ENCODE measurements at places on chromosomes 5 and 9.

DNA sequence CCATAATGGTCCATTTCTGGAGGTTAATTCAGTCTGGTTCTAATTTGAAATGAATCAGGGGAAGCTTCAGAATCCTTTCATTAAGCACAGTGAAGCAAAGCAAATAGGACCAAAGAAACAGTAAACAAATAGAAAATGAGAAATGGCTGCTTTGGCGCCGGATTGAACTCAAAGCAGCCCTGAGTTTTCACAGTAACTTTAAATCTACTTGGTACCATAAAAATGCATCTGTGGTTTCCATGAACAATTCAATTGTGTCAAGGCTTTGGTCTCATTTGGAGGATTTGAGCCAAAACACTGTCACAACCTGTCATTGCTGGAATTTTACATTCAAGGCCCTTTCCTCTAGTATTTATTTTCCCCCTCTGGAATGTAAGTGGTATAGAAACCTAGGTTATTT lies 25.9 kb upstream of the DAPK1 start:
- DNase-seq, result no peak

- peak; percentile 89 for DNase-seq
Measured at GRCh38 chr9:112041536-112042243, 133.4 kb downstream of the SUSD1 start.

- DNase-seq, result peak; percentile 48
Measured at GRCh38 chr5:67315082-67315989, 118.7 kb upstream of the CD180 start.

GRCh38 chr5:123454259-123454911 lies 31.2 kb upstream of the CEP120 start:
- no peak for DNase-seq

DNA sequence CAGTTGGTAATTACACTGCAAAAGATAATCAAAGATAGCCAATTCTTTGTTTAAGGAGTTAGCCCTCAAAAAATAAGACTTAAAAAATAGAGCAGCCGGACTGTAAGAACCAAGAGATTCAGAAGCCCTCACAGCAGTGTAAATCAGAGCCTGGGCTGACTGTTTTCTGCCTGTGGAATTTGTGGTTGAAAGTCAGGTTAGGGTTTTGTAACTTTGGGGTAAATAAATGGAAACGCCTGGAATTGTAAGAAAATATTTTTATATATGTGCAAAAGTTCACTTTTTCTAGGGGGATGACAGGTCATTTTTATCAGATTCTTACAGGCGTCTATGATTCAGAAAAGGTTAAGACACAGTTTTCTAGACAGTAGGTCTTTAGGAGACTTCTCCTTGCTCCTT lies 35.6 kb downstream of the KLHL3 start:
- DNase-seq, result no peak

DNA sequence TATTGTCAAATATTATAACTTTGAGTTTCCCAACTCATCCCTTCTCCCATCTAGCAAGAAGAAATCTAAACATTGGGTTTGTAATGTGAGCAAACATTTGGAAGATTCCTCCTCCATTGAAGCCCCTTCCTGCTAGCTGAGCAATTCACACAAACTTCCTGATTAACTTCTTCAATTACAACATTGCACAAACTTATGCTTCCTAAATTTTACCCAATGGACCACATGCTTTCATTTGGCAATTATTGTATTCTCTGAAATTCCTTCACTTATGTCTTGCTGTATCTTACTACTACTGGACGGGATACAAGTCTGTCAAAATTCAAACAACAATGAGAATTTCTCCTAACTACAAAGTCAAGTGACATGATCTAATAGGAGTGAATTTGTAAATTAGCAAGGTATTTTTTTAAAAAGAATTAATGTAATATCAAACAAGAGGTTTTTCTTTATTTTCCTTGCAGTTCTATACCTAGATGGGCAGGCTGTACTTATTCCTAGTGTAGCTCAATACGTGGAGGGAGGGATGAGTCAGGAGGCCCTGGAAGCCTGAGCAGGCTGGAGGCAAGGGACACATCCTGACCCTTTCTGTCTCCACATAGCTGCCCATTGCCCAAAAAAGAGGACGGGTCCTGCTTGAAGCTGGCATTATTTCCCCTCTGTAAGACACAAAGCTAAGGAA lies 11.8 kb upstream of the IFNW1 start:
- DNase-seq, result no peak

DNA sequence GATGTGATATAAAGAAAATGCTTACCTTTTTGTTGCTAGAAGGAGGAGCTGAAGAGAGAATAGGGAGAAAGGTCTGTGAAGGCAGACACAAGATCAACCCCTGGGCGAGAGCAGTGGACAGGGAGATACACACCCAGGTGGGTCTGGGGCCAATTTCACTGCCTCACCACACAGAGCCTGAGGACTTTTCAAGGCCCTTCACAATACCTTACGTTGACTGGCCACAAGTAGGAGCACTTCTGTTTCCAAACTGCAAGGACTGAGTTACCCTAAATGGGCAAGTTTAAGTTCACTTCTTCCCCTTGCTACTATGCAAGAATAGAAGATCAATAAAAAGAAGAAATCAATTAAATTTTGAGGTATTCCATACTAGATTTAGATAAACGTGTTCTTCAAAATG lies 174.5 kb upstream of the SLC12A2 start:
- DNase-seq, result no peak

DNA sequence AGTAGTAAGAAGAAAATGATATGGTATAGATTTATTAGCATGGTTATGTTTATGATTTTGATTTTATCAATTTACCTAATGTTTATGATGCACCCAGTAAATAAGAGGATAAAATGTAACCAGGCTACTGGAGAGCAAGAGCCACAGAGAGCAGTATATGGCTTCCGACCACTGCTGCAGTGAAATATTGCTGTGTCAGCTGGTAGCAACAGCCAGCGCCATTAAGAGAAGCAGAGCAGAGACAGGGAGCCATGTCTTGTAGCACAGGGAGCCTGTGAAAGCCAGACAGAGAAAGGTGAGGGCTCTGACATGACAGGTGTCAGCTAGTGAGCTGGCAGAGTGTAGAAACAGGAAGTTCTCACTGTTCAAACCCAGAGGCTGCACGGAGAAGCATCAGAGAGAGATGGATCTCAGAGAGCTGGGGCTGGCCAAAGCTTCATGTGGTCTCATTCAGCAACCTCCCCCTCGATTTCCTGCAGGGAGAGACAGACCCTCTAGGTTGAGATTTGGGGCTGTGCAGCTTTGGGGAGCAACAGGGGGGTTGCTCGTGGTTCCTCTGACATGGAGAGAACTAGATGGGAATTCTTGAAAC lies 202.1 kb downstream of the MED10 start:
- DNase-seq, result no peak

DNA sequence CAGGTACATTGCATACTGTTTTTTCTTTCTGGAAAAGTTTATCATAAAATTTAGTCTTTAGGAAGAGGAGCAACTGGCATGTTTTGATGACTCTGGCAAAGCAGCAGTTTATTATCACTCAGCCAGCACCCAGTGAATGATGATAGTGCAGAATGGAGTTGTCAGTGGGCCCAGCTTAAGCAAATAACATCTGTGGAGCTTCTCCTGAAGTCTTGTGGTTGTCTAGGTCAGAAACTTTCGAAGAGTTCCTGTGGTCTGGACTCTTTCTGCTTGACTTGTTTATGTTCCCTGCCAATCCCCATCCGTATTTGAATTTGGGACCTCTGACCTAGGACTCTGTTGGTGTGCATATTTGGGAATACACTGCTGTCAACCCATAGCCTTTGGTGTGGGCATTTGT lies 38.1 kb upstream of the C5orf47 start:
- DNase-seq, result no peak

DNA sequence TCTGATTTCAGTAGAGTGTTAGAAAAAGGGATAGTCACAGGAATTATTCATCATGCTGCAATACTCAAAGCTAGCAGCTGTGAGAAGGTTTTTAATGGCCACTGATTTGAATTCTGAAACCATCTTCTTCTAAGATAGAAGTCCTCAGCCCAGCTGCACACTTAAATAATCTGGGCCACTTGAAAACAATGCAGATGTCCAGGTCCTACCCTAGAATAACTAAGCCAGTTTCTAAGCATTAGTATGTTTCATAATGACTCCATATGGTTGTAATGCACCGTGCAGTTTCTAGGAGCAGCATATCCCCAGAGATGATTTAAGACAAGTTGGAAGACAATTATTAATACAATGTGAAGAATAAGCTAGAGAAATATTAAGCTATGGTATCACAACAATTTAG lies 159.9 kb upstream of the FBXL17 start:
- DNase-seq, result no peak

GRCh38 chr9:135087489-135087792 lies at the start of gene OLFM1:
OLFM1 (plus strand) TSS chr9:135087668; CDS start chr9:135087990, 322 bp downstream.
- peak; percentile 13 for DNase-seq

GRCh38 chr5:21882074-21882745 lies 970.9 kb downstream of the CDH12 start:
- no peak for DNase-seq

GRCh38 chr5:109566361-109566760 lies 123.4 kb upstream of the MAN2A1 start:
- no peak for DNase-seq

DNA sequence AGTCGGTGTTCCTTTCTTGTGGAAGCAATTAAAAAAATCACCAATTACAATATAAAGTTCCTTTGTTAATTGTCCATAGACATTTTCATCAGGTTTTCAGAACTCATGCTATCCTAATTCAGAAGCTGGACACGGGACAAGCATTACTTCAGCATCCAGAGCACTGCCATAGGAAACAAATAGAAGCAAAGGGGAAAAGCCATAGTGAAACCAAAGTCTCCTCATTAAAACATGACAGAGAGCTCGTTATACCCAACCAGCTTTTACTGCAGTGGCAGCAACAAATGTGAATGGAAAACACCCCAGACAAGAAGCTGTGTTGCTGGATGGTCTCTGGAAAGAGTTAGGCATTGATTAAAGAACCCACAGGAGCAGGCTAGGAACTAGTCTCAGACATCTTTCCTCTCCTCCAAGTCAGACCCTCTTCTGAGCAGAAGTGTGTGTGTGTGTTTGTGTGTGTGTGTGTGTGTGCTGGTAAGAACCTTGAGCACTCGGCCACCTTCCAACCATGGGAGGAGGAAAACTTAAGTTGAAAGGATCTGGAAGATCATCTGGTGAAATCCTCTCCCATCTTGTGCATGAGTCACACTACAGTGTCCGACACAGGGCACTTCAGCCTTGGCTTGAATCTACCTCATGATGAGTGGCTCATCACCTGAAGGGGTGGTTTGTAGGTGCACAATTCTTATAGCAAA lies 162.6 kb upstream of the ADAMTS16 start:
- no peak for DNase-seq

DNA sequence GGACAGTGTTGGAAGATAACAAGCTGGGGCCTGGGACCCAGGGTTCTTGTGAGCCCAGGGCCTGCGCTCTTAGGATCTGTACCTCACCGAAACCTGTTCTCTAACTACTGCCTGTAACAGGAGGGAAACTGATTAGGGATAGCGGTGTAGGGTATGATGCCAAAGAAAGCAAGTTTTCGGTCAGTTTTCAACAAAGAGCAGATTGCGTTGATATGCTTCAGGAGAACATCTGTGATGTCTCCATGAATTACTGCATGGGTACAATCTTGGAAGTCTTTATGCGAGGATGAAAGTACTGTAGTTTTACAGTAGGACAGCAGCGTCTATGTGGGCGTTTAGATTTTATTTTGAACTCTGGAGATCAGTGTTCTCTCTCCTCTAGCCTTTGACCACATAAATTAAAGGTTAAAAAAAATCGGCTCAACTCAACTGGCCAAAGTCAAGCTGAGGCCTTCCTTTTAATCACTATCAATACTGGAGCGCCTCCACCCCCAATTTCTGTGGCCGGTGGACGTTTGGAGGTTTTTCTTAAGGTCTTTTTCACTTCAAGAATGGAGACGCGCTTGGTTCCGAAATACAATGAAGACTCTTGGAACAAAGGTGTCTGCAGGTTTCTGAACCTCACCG lies 3.0 kb downstream of the NFIL3 start:
- DNase-seq, result no peak

GRCh38 chr9:18545636-18546360 lies 71.8 kb downstream of the ADAMTSL1 start:
- DNase-seq, result no peak

DNA sequence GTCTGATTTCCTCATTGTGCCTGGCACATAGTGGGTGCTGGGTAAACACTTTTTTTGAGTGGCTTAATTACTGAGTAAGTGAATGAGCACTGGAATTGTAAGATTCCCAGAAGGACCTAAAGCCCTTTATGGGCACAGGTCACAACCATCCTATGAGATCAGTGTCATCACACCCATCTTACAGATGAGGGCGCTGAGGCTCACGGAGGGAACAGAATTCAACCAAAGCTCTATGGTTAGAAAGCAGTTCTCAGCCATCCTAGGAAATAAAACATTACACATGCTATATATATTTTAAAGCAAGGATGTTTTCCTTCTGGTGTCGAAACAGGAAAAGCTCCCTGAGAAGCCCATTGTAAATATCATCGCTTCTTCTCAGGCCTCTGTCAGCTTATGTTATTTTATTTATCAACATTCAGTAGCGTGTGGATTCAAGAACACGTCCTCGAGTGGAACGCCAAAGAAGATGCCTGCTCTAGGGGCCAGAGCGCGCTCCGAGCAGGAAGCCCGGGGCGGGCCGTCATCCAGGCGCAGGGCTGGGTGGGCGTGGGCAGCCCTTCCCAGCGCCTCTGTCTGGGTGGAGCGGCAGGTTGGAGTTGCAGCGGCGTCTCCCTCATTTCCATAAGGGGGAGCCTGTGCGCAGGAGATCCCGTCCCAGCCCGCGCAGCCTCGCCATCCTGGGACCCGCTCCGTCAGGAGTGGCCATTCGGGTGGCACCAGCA lies 155.8 kb upstream of the SMIM23 start:
- DNase-seq, result peak; percentile 15

DNA sequence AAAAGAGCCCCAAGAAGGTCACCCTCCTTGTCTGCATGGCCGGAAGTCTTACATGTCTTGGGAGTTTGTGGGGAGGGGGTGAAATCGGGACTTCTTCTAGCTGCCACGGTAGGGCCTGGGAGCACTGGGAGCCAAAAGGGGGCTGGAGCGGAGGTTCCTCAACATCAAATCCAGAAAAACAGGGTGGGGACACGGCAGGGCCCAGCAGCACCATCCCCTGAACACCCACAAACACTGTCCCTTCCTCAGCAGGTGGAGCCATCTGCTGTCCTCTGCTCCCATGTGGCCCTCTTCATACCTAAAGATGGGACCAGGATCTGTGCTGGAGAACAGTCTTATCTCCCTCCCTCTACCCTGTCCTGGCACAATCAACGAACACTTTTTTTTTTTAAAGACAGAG lies 2.7 kb downstream of the TERT start:
- no peak for DNase-seq

DNA sequence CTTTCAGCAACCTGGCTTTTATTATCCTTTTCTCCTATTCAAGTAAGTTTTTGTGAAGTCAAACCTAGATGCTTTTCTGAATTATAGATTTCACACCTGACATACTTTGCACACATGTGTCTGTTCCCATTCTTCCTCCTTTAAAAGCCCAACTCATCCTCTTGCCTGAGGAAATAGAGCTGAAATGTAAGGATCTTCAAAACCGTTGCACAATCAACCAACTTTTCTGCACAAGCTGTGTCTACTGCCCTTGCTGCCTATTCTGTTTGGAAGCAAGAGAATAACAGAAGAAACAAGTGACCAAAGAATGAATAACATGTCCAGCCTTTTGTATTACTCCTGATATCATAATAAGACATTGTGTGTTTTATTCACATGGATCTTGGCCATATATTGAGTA lies 95.1 kb upstream of the ITGA1 start:
- DNase-seq, result no peak

Data from amniotic stem cell (primary cell).